ENCODE measurements at places on chromosomes 11 and 22.

DNA sequence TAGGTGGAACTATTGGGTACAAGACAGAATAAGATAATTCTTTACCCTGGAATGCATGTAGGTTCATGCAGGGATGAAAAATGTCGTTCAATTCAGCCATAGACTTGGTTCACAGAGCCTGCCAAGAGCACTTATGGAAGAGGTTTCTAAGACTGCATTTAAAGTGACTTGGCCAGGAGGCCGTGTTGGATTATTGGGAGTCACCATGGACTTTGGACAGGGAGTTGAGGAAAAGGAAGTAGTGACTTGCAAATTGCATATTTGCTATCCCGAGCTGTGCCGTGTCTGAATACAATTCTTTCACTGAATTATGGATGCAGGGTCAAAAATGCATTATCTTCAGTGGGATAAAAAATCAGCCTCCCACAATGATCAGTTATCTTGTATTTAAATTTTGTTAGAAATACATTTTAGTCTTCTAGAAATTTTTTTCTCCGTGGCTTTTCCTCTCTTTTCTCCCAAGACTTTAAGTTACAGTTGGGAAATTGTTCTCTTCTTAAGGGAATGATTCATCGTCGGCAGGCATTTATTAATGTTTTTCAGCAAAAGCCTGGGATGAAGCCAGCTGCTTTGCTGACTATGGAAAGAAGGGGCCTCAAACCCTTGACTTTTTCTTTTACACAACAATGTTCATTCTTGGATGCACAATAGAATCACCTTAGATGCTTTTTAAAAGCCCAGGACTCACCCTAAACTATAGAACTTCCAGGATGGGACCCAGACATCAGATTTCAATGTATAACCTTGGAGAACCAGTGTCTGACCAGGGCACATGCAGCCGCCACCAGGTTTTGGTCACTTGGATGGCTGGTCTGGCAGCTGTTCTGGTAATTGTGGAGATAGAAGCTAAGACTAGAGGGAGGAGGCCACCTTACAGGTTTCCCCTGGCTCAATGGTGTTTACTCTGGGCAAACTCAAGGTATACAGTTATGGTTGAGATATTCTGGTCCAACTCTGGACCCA is 70.8 kb downstream of the FAT3 start:
- no peak for DNase-seq

GRCh38 chr11:128939591-128939990 is 3.1 kb downstream of the TP53AIP1 start:
- no peak for DNase-seq

DNA sequence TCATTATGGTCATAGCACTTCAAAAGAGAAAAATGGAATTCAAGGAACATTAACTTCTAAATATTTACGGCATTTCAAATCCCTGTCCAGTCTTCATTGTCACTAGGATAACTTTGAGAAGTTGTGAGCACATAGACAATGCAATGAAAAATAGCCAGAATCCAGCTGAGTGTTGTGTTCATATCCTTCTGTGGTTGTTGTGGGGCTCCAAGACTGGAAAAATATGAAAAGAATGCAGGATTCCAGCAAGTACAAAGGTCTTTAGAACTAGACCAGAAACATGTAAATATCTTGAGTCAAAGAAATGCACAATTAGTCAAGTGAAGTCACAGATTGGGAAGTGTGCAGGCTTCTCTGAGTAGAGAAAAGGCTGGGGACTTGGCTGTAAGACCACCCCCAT is 68.7 kb downstream of the WT1 start:
- DNase-seq, result no peak

- DNase-seq, result no peak
Observed at GRCh38 chr11:69635195-69635594, 5.8 kb upstream of the CCND1 start.

GRCh38 chr11:20259506-20259905 is 99.2 kb upstream of the DBX1 start:
- DNase-seq, result no peak

- no peak for DNase-seq
Observed at GRCh38 chr22:38021206-38021605, 36.0 kb upstream of the PICK1 start.

GRCh38 chr11:127993281-127993680 is 594.1 kb downstream of the ETS1 start:
- no peak for DNase-seq

- no peak for DNase-seq
Observed at GRCh38 chr11:46537121-46537520, 56.7 kb downstream of the AMBRA1 start.

- DNase-seq, result no peak
Observed at GRCh38 chr11:72441752-72442207, 7.4 kb upstream of the CLPB start.

- DNase-seq, result no peak
Observed at GRCh38 chr11:46450846-46451477, 59.4 kb upstream of the CHRM4 start.

DNA sequence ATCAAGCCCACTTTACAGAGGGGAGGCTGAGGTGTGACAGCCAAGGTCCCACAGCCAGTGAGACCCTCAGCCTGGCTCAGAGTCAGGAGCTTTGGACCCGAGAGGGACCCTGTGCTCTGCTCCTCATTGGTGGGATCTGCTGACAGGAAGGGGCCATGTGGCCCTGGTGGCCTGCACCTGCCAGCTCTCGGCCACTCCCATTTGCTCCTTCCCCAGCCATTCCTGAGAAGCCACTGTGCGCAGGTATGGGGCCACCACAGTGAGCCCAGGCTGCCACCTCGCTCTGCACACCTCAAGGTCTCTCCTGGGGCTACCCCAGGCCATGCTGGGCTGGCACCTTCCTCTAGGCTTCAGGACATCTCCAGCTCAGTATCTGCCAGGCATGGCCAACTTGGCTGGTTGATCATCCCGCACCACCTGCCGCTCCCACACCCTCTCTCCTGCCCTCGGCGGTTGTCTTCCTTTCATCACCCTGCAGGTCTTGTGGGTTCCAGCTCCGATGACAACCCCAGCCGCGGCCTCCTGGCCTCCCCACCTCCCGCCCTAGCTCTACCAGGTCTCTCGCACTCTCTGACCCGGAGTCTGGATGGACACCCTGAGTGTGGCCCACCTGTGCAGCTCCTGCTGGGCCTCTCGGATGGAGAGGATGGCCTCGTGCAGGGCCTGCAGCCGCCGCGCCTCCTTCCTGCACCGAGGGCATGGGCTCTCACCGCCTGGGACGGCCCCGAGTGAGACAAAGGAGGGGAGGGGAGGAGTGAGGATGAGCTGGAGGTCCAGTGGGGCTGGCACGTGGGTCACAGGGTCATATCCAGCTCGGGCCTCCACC is 32.2 kb upstream of the CARS1 start:
- DNase-seq, result no peak

DNA sequence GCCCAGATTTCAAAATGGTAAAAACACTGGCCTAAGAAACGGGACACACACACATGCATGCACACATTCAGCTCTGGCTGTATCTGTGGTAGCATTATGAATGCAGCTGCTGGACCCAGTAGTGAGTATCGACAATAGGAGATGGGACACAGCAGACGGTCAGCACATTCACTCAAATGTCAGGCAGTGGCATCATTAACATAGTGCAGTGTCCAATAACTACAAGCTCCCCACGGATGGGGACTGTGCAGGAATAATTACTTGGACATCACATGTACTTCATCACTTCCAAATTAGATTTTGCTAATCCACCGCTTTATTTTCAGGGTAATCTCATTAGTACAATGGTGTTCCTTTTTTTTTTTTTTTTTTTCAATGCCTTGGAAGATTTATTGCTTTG is 109.5 kb downstream of the FANCF start:
- DNase-seq, result no peak

- no peak for DNase-seq
Observed at GRCh38 chr22:50281957-50282356, 11.8 kb upstream of the MAPK11 start.

- DNase-seq, result no peak
Observed at GRCh38 chr22:49535527-49536125, 292.0 kb downstream of the BRD1 start.

GRCh38 chr11:26992031-26992541 is 1.8 kb upstream of the FIBIN start:
- DNase-seq, result no peak
